ENCODE measurements at places on chromosomes 1 and 21.
A peak's percentile ranks its signal among the peaks of the same experiment; 100 is the strongest.

- DNase-seq, result no peak
Measured at GRCh38 chr1:93415296-93415695, 32.6 kb upstream of the FNBP1L start.

DNA sequence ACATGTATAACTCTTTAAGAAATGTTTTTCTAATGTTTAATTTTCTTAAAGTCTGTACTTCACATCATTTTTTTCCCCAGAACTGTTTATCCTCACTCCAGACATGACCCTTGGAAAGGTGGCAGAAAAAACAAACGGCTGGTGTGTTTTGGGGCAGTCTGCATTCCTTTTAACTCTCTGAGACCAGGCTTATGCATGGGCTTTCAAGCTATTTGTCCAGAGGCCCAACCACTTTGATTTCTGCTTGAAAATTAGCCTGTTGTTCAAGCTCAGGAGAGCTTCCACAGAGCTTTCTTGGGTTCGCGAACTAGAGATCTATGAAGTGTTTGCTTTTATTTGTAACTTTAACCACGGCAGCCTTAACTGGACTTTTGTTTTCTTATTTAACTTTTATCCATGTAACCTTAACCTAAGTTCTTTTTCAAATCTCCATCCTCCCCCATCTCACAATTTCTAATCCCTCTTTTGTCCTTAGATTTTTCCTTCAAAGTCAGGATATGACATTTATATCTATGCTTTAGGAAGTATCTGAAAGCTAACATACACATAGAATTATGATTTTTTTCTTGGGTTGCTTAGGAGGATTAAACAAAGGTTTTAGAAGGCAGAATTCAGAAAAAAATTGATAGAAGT lies 111.8 kb downstream of the FGGY start:
- no peak for DNase-seq

GRCh38 chr1:182841368-182841988 lies 2.3 kb downstream of the DHX9 start:
- DNase-seq, result no peak

DNA sequence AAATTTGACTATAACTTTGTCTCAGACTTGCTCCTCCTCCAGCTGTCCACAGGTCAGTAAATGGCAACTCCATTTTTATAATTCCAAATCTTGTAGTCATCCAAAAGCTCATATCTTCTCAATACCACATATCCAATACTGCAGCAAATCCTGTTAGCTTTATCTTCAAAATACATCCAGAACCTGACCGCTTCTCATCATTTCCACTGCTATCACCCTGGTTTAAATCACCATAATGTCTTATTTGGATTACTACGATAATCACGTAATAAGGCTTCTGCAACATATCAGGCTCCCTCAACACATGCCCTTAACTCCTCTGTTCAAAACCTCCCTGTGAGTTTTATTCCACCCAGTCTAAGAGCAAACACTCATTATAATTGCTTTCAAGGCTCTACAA lies 34.5 kb downstream of the ERO1B start:
- DNase-seq, result no peak

- DNase-seq, result no peak
Measured at GRCh38 chr1:244314921-244315559, 136.7 kb downstream of the ADSS2 start.

DNA sequence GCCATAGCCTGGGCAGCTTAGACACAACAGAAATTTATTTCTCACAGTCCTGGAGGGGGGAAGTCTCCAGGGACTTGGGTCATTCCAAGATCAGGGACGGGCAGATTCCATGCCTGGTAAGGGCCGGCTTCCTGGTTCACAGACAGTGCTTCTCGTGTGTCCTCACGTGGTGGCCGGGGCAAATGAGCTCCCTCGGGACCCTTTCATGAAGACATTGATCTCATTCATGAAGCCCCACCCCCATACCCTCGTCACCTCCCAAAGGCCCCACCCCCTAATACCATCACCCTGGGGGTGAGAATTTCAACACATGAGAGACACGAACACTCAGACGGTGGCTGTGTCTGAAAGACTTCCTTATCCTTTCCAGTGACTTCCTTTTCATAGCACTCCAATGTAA lies 51.5 kb downstream of the ACOT7 start:
- DNase-seq, result no peak

DNA sequence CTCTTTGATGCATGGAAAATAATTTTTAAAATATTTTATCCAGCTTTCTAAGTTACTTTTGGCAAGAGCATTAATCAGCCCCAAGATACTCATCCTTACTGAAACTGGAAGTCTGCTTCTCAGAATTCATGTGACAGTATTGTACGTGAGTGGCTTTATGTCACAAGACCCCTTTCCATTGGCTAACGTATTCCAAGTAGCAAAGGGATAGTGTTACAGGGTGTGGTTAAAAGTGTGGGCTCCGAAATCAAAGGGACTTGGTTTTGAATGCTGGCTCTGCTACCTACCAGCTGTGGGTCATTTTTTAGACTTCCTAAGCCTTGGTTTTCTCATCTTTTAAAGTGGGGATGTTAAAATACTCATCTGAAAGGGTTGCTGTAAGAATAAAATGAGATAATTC lies 91.7 kb downstream of the RHOU start:
- peak; percentile 47 for DNase-seq

DNA sequence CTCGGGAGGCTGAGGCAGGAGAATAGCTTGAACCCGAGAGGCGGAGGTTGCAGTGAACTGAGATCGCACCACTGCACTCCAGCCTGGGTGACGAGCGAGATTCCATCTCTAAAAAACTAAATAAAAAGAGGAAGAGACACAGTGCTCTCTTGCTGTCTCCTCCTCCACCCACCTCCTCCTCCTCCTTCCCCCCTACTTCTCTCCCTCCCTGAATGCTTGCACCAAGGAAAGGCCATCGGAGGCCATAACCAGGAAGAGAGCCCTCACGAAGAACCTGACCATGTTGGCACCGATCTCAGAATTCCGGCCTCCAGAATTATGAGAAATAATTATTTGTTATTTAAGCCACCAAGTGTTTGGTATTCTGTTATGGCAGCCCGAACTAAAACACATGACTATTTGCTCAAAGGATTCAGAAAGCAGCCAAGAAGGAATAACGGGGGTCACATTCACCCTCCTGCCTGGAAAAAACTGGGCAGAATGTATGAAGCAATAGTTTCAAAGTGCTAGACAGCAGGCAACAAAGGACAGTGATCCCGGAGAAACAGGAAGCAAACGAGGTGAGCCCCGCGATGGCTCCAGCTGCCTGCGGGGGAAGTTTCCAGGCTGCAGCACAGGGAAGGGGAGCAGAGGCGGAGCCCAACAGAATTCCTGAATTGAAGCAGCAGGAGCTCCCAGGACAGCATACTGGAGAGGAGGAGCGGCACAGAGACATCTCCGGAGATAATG lies 35.8 kb downstream of the LDLRAD1 start:
- peak; percentile 78 for DNase-seq

GRCh38 chr1:106952776-106953175 lies 103.7 kb upstream of the PRMT6 start:
- no peak for DNase-seq

DNA sequence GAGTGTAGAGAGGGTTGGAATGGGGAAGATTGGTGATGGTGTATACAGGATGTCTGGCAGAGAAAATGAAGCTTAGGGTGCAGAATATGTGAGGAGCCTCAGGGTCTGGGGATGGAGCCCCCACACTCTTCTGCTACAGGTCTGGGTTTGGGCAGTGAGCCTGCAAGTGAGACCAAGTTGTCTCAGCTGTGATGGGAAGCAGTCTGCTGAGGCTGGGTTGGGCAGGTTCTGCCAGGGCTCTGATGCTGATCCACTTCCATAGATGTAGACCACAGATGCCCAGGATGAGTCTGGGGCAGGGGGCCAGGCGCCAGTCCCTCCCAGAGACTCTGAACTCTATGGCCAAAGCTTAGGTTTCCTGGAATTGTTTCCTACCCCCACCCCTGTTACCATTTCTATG lies 516.9 kb downstream of the PTPRU start:
- no peak for DNase-seq

DNA sequence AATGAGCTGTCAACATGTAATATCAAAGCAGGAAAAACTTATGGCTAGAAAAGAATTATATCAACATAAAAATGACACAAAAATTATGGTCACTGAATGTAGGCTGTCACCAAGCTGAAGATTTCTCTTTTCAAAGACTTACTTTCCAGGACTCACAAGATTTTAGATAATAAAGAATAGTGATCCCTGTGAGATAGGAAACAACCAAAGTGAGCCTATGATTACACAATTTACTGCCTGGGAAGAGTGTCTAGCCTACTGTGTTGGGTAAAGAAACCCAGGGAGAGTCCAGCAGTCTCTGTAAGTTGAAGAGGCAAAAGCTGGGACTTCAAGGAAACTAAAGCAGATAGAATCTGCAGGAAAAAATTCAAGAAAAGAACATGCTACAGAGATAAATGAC lies 20.2 kb upstream of the RGS1 start:
- no peak for DNase-seq

DNA sequence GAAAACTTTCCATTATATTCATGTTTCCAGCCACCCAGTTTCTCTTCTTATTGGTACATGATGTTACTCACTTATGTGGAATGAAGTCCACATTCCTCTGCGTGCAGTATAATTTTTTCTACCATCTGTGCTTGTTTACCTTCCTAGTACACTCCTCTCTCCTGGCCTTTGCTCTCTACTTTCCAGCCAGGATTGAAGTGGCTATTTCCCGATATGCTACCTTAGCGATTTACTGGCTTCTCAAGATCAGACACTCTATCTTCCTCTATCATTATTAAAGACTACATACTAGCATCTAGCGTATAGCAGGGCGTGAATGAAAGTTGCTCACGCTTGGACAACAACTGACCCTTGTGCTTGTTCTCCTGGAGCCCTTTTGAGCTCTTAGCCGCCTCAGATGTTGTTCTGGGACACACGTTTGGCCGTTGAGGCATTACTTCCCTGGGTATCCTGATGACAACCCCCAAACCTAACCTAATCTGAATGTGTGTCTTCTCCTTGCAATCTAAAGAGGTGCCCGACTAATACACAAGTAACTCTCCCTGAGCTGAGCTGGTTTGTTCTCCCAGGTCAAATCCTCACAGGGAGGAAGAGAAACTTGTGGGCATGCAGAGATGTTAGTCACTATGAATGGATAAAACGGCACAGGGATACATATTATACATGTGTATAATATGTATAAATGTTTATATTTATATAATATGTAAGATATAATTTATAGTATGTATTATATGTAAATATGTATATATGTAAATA lies 13.4 kb upstream of the MTARC2 start:
- DNase-seq, result no peak

DNA sequence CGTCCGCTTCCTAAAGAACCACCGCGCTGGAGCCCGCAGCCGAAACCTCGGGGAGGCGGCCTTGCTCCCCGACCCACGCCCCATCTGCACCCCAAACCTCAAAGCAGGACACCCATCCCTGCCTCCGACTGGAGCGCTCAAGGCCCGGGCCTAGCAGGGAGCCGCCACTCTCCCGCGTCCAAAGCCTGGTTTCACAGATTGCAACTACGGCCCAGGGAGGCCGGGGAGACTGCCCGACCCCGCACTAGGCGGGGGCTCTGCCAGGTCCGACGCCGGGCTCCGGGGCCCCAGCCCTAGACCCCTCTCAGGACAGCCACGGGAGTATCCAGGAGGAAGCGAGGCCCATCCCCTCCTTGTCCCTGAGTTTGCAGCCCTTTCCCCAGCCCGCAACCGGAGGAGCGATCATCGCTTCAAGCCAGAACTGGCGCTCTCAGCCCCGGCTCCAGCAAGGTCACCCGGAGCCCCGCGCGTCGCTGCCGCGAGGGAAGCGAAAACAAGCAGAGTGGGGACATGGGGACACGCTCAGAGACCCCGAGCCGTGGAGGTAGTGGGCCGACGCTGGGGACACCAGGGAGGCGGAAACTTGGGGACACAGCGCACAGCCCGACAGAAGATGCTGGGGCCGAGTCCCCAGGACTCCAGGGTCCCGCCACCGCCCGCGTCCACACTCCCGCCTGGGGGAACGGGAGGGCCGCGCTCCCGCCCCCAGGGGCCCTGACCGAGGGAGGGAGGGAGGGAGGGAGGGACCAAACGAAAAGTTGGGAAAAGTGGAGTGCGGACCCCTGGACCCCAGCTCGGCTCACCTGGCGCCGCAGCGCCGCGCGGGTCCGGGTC lies 433 bp downstream of the TMEM200B start:
- DNase-seq, result no peak

- no peak for DNase-seq
Measured at GRCh38 chr1:8011016-8011415, 15.1 kb downstream of the ERRFI1 start.

DNA sequence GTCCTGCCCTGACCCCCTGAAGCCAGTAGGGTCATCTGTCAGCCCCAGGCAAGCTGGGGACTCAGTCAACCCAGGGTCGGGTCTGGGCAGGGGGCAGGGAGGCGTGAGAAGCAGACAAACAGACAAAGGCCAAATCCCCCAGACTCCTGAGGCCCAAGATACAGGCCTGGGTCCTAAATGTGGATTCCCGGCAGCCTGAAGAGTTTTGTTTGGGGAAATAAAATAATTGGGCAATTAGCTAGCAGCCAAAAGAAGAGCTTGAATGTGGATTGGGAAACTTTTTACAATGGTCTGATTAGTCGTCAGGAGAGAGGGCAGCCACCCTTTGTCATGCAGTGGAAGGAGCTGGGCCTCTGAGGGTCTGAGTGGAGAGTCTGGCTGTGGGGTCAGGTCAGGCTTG lies 4.5 kb upstream of the LEFTY2 start:
- DNase-seq, result peak; percentile 70

DNA sequence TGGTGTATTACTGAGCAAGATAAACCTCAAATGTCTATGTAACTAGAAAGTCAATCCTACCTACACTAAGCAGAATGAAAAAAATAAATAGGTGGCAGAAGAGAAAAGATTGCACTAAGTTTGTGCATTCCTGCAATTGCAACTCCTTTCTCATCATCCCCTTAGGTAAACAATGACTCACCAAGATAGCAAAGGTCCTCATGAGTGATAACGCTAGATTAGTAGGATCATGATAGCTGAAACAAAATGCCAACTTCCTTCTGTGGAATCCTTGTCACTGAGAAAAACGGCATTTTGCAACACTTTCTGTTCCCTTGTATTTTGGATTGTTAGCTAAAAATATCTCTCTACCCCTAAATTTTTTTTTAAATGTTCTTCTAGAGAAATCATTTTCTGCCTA lies 20.0 kb upstream of the FCER1A start:
- no peak for DNase-seq

GRCh38 chr1:36876990-36877389 lies 157.3 kb downstream of the GRIK3 start:
- DNase-seq, result no peak

DNA sequence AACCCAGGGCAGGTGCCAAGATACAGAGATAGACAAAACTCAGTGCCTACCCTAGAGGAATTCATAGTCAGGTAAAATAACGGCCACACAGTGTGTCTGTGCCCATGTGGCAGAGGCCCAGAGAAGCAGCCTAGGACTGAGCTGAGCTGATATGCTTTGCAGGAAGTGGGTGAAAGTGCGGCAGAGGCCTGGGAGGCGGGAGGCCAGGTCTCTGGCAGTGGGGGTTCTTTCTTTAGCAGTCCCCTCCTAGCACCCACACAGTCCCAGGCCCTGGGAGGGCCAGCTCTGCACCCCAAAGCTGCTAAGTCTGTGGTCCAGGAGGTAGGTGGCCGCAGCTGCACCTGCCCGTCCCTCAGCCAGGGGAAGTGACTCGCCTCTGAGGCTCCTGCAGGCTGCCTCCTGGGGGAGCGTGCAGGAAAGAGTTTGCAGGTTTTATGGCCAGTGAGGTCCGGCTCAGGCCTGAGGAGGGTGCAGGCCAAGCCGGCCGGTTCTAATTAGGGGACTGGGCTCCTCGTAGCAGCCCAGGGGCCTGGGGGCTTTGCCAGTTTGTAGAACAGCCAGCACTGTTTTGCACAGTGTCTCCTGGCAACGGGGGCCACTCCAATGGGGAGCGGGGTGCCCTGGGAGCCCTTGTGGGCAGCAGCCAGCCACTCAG lies 107.9 kb downstream of the SPSB1 start:
- no peak for DNase-seq

GRCh38 chr1:164880644-164881043 lies 321.7 kb downstream of the PBX1 start:
- DNase-seq, result no peak

Data from iPS-NIHi11 (cell line).